ENCODE measurements at places on chromosomes 2 and 18. TPM values are rescaled to one million over a fixed set of nuclear protein-coding genes. Genes with fewer than 3 reads are reported as not detected.

- DNase-seq = no peak
Measured at GRCh38 chr2:24909555-24910177, 10.4 kb downstream of the ADCY3 start.

The SP140 gene
- not detected for total RNA-seq

The HK2 gene
- total RNA-seq = 175 TPM

- no peak for DNase-seq
Measured at GRCh38 chr2:229520691-229521096, 193.7 kb downstream of the DNER start.

DNA sequence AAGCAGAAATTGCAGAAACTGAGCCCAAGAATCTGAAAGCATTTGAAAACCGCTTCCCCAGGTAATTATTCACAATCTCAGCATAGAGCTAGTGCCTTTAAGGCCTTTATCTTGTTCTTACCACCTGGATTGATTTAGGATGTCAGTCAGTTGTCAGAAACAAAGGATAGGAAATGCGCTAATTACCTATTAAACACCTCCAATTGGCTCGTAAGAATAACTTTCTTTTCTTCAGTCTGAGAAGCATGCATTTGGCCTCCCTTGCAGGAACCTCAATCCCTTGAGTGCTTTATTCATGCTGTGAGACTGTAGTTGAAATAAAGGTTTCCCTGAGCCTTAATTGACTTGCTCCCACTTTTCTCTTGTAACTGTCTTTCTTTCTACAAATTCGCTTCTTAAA lies 400.3 kb upstream of the LRATD1 start:
- DNase-seq = no peak

The VWC2L gene
- not detected for total RNA-seq

DNA sequence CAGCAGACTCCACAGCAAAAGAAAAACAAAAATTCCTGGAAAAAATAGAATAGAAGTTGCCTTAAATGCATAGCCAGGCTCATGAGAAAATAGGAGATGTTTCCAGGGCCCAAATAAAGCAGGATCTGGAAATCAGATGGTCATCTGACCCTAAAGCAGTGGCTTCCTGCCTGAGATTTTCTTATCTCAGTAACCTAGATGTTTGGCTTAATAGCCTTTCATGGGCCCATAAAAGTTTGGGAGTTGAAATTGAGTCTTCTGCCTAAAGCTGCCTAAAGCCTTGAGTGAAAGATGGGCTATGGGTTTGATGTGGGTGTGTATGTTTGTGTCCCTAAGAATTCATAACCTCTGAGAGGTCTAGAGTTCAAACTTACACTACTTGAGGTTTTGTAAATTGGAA lies 149.1 kb downstream of the ANTXR1 start:
- no peak for DNase-seq

DNA sequence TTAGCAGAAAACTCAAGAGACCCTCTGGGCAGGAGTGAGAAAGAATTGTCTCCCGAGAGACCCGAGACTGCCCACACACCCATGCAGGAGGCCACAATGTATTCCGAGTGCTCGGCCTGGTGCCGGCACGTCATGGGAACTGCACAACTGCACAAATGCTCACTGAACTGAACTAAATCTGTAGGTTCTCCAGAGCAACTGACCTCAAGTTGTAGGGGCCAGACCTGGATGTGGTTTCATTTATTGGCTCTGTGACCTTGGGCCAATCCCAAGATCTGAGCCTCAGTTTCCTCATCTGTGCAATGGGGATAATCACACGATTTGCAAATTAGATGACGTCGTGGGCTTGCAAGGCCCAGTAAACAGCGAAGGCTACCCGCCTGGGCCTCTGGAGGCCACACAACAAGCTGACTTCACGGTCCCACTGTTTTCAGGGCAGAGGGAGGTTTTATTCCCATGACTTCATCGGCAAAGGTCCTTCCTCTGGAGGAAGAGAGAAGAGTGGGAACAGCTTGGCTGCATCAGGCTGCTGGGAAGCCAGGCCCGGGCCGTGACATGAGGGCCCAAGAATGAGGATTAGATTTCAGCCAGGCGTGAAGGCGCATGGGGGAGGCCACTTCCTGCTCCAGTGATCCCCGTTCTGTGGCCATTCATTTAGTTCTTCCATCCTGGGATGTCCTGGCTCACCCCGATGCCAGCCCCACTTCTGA lies 3.6 kb upstream of the ERFE start:
- DNase-seq = no peak

GRCh38 chr2:100522430-100522829 lies 40.4 kb upstream of the PDCL3 start:
- DNase-seq = no peak

The LYPD6 gene
- 0.26 TPM for total RNA-seq

DNA sequence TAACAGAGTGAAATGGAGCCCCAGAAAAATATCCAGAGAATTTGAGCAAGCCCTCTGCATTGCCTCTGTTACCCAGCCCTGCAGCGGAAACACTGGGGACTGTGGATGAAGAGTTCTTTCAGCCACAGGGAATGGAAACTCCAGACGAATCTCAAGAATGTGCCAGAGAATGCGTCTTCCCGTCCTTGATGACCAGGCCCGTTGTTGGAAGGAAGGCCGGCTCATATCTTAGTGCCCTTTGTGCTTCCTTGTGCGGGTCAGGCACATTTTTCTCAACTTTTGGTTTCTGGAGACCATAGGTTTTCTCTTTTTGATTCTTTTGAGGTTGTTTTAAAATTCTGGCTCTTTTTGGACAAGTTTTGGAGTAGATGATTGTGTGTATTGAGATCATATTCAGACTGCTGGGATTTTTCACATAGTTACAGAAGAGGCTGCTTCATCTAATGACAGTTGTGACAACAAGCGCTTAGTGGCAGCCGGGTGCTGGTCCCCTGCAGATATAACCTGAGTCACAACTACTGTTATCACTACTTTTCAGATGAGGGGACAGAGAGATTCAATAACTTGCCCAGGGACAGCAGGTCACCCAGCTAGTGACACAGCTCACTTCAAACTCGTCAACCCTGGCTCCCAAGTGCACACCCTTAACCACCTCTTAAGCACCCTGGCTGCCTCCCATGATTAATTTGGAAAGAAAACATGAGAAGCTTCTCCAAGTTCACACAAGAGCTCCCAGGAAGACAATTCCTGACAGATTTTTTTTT lies 15.7 kb downstream of the MAL start:
- DNase-seq = no peak
